Stimulated activated CD4-positive, alpha-beta T cell treated with anti-CD3 and anti-CD28 coated beads, Interleukin-15, amount 100 ng/mL, for 1 hour (primary cell): ENCODE measurements at places on chromosomes 1 and 21.

DNA sequence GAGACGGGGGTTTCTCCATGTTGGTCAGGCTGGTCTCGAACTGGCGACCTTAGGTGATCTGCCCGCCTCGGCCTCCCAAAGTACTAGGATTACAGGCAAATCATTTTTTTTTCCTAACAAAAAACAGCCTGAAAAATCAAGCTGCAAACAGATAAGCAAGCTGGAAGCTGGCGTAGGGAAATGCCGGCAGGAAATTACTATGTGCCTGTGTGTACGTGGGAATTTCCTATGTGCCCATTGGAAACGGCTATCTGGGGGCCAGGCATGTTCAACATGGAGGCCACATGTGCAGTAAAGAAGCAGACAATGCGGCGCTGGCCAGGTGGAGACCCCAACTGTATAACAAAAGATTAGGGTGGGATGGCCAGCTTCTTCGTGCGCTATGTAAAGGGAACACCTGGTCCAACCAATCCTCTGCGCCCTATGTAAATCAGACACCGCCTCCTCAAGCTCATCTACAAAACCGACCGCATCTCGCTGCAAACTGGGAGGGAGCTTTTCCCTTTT, 9.1 kb upstream of the AADACL4 start:
- no peak for DNase-seq

- no peak for DNase-seq
These were observed 3.7 kb downstream of the PGBD5 start for GRCh38 chr1:230422221-230422981.

DNA sequence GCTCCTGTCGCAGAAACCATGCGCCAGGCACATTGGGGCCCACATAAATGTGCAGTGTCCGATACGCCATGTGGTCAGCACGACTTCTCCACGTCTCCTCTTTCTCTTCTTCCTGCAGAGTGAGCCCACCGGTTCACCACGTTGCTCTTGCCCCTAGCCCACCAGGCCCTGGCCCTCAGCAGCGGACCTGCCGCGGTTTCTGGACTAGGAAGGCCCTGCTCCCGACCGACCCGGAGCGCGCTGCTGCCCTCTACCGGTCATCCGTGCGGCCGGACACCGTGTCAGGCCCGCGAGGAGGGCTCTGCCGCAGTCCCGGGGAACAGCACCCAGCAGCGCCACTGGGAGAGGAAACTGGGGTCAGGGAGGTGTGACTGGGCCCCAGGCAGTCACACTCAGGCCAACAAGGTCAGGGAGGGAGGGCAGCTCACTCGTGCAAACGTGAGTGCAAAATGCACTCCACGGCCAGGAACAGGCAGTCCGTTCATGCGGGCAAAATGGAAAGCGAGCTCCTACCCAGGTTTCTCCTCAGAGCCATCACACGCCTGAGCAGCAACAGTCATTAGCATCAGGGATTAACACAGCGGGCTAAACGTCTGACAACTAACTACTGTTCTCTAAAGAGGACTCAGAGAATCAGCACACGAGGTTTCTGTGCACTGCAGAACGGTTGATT, 13.7 kb downstream of the TLR5 start:
- DNase-seq = peak; percentile 59

DNA sequence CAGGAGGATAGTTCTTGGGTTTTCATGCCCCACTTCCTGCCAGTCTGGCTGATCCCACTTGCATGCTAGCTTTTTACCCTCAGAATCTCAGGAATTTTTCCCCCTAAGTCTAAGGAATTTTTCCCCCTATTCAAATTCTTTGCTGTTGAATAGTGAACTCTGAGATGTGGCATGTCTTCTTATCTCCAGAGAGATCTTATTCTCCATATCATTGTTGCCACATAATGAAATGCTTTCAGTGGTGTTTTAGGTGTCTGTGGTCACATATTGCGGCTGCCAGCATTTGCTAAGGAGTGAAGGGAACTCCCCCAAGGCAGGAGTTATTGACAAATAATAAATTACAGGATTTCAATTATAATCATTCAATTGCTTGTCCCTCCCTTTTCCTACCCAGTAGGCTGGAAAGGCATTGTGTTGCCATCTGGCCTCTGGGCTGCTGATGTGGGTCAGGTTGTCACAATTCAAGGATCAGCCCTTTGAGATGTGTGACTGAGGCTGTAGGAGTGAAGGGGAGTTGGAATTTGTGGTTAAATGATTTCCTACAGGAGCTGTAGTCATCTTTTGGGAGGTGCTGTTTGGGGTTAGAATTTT, 3.9 kb upstream of the FLG start:
- no peak for DNase-seq

DNA sequence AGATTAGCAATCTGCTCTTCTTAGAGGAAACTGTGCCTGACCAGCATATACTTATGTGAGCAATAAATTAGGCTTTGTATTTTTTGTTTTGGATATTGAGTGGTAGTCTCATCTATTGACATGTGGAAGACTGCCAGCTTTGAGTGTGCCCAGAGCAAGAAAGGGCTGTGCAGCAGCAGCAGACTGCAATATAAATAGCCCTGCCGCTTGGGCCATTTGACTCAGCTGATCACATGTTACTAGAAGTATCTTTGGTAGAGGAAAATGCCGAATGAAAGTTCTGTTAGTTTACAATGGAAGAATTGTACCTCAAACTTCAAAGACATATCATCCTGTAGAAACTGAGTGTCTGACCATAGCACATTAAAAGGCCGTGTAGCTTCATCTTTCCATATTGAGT, 9.1 kb upstream of the PSMB2 start:
- no peak for DNase-seq

GRCh38 chr1:107787299-107787698, 177.7 kb downstream of the VAV3 start:
- no peak for DNase-seq

DNA sequence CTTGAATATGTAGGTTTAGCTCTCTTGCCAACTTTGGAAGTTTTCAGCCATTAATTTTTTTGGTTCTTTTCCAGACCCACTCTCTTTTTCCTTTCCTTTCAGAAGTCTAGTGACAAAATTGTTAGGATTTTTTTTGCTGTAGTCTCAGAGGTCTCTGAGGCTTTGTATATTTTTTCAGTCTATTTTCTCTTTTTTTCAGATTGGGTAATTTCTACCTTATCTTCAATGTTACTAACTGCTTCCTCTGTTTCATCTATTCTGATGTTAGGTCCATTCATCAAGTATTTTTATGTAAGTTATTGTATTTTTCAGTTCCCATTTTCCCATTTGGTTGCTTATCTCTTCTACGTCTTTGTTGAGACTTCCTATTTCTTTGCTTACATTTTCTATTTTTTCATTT, 15.7 kb downstream of the RGS2 start:
- no peak for DNase-seq

GRCh38 chr1:19771350-19771749, 28.4 kb downstream of the TMCO4 start:
- no peak for DNase-seq

DNA sequence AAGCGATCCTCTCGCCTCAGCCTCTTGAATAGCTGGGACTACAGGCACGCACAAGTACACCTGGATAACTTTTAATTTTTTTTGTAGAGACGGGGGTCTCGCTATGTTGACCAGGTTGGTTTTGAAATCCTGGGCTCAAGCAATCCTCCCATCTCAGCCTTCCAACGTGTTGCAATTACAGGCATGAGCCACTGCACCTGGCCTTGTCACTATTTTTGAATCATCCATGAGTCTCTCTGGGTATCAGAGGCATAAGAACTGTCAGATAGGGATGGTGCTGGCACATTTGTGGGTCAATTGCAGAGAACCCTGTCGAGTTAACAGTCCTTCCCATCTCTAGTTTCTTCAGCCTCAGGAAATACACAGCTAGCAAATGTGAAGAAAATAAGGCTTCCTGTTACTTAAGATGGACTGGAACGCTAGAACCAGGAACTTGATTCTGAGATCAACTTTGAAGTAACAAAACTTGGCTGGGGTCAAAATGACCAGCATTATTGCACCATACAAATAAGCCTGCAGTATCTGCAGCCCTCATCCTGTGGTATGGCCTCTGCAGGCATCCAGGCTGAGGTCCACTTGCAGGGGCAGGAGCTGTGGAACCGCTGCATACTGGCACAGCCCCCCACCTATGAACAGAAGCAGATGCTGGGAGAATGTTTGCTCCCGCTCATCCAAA, 124.3 kb upstream of the GADD45A start:
- DNase-seq = no peak

GRCh38 chr1:18239671-18240070, 132.1 kb downstream of the IGSF21 start:
- no peak for DNase-seq

GRCh38 chr1:209876078-209876800, 48.5 kb downstream of the UTP25 start:
- DNase-seq = no peak

- DNase-seq = no peak
These were observed 43.3 kb downstream of the VTCN1 start for GRCh38 chr1:117167402-117167801.

GRCh38 chr1:15696956-15697521, 12.9 kb downstream of the PLEKHM2 start:
- DNase-seq = peak; percentile 2

GRCh38 chr1:161089251-161089924, at the start of gene NECTIN4:
Gene NECTIN4 (minus strand): TSS chr1:161089558. CDS start chr1:161089296, 262 bp downstream.
- no peak for DNase-seq

DNA sequence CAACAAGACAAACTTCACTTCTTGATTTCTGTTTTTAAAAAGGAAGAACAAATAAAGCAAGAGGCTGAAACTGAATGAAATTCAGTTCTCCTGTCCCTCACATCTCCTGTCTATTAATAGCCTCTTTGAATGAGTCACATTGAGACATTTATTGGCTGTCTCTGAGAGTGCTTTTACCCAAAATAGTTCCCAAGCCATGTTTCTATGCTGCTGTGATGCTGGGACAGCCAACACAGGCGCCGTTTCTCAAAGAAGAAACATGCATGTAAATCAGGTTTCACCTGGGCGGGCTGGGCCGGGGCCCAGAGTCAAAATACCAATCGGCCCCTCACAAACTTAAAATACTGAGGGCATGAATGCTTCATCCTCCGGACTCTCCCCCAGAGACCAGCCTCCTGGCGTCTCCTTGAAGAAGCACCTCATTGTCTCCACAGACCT, 105.2 kb downstream of the EDEM3 start:
- no peak for DNase-seq

GRCh38 chr1:183609313-183609712, 19.1 kb upstream of the NCF2 start:
- no peak for DNase-seq

DNA sequence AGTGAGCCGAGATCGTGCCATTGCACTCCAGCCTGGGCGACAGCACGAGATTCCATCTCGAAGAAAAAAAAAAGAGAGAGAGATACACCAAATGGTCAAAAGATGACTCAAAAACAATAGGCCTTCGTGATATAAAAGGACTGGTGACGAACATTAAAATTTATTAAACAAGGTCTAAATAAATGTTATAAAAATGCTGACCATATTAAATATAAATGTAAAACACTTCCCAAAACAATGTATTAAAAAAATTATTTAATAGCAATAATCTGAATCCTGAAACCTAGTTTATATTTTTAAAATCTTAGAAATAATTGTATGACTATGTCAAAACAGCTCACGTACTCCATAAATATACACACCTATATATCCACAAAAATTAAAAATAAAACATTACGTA, 247.6 kb downstream of the SETD4 start:
- DNase-seq = no peak

- DNase-seq = no peak
These were observed 872.4 kb upstream of the CXADR start for GRCh38 chr21:16640297-16641027.

GRCh38 chr21:43921571-43921978, 56.6 kb downstream of the AGPAT3 start:
- DNase-seq = no peak

GRCh38 chr1:109548321-109549267, at the start of gene GNAI3:
Gene GNAI3 (plus strand): TSS chr1:109548615. CDS start chr1:109548721, 106 bp downstream.
- DNase-seq = peak; percentile 85

DNA sequence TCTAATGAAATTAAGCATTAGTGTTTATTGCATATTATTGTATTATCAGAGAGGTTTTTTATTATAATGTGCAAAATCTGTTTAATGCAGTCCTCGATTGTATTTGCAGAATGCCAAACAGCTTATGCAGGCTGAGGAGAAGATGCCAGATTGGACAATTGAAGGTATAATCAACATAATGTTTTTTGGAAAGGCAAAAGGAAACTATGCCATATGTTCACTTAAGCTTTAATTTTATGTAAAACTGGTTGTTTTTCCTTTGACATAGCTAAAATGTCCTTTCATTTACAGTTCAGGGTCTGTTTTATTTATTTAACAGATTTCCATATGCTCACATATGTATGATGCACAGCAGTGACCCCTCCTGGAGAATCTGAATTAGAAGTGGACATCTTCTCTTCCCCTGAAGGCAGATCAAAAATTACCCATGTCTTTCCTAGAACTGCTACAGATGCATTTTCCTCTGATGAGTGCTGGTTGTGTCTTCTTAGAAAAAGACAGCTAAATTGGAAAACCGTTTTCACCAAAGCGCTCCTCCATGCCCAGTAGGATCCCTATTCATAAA, 143.5 kb upstream of the USH2A start:
- no peak for DNase-seq

DNA sequence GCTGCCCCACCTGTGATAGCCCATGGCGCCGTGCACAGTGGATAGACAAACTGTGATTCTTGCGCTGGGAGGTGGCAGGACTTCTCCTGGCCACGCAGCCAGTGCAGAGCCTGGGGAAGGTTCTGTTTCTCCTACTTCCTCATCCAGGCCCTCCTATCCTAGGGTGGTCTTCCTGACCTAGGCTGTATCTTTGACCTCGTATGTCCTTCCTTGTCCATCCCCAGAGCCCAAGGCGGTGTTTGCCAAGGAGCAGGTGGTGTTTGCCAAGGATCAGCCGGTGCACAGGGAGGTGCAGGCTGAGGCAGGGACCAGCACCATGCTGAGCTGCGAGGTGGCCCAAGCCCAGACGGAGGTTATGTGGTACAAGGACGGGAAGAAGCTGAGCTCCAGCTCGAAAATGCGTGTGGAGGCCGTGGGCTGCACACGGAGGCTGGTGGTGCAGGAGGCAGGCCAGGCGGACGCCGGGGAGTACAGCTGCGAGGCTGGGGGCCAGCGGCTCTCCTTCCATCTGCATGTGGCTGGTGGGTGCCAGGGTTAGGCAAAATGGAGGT, 63.9 kb downstream of the OBSCN start:
- DNase-seq = no peak

DNA sequence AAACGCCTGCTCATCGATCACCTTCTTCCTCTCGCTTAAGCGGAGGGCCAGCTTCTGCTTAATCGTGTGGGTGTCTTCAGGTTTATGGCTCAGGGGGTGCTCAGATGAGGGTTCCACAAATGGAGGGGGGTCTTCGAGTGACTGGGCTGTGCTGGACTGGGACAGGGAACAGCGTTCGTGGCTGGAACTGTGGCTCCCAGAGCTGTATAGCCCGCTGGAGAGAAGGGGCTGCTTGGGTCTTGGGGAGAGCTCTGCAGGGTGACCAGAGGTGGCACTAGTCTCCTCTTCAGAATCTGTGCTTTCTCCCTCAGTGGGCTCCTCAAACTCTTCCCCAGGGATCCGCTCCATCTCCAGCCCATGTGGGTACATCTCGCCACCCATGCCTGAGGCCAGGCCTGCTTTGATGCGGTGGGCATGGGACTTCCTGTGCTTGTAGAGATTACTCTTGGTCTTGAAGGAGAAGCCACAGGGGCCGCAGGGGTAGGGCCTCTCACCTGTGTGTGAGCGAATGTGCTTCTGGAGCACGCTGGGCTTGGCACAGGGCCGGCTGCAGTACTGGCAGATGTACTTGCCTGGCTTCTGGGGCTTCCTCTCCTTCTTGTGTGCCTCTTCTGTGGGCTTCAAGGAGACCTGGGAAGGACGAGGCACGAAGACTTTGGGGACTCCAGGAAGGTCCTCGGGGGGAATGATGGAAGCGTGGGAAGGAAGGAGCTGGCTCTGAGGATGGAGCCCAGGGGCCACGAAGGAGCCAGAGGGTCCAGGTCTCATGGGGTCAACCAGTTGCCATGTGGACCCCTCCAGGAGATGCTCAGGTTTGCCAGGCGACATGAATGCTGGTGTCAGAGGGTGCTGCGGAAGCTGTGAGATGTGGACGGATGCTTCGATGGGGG, 99.4 kb upstream of the EDN2 start:
- DNase-seq = no peak
